ENCODE measurements at places on chromosomes 3 and 15. TPM values are rescaled to one million over a fixed set of nuclear protein-coding genes. Genes with fewer than 3 reads are reported as not detected.

ZNF35 gene
- 15.1 TPM for total RNA-seq

TMCO5A gene
- not detected for total RNA-seq

PPP2R3A gene
- 9.0 TPM for total RNA-seq

FAM81A gene
- total RNA-seq = not detected

ZDHHC3 gene
- 65.3 TPM for total RNA-seq

SLC26A6 gene
- total RNA-seq = 18.0 TPM

SLC24A5 gene
- total RNA-seq = not detected

RASL12 gene
- 4.7 TPM for total RNA-seq

TIMP4 gene
- total RNA-seq = 13.1 TPM

RASA2 gene
- total RNA-seq = 5.0 TPM

TMEM207 gene
- total RNA-seq = not detected

ITGA11 gene
- 16.8 TPM for total RNA-seq

LACTB gene
- total RNA-seq = 12.7 TPM

SLC51A gene
- 0.82 TPM for total RNA-seq
